Vagina (tissue), 2 donors: ENCODE measurements at places on chromosomes 4 and X.

GRCh38 chrX:24024819-24025740, 1.9 kb downstream of the KLHL15 start:
- peaks cover 6% of the 10 kb centered on the region for H3K4me1 ChIP-seq
- no peaks in the 10 kb centered on the region for H3K27me3 ChIP-seq
- peak overlapping the region; percentile 79 for H3K27ac ChIP-seq
- DNase-seq = no peak

DNA sequence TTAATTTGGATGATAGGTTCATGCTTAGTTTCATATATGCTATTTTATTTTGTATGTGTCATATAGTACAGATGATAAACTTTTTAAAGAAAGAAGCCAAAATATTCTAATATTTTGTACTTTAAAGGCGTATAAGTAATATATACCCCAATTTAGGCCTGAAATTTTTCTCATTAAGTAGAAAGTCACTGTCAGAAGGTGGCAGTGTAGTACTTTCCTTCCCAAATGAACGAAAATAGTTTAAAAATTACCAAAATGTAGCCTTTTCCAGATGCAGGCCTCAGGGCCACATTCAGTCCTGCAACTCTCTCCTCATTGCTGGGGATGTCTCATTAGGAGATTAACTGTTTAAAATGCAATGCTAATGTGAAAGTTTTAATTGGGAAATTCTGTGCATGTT, 1263.6 kb downstream of the C4orf33 start:
- H3K27me3 ChIP-seq = no peaks in the 10 kb centered on the region
- DNase-seq = no peak
- no peaks in the 10 kb centered on the region for H3K4me1 ChIP-seq
- H3K36me3 ChIP-seq = no peaks in the 10 kb centered on the region
- H3K4me3 ChIP-seq = no peak overlapping the region

DNA sequence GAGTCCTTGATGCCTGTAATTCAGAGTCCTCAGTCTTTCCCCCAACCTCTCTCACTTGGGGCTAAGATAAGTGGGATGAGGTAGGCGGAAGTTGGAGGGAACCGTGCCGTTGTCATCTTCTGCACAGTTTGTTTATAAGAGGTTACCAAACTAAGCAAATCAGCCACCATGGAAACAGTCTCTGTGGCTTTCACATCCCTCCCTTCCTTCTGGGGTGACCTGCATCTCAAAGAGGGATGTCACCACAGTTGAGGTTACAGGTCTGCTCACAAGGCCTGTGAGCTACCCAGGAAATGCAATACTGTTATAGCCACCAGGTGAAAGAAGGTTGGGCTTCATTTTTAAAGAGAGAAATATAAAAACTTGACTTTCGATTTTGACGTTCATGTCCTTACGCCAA, 26.3 kb downstream of the RTL5 start:
- no peak for DNase-seq
- H3K36me3 ChIP-seq = no peaks in the 10 kb centered on the region
- H3K27me3 ChIP-seq = no peaks in the 10 kb centered on the region
- no peak overlapping the region for H3K4me3 ChIP-seq
- no peaks in the 10 kb centered on the region for H3K4me1 ChIP-seq

DNA sequence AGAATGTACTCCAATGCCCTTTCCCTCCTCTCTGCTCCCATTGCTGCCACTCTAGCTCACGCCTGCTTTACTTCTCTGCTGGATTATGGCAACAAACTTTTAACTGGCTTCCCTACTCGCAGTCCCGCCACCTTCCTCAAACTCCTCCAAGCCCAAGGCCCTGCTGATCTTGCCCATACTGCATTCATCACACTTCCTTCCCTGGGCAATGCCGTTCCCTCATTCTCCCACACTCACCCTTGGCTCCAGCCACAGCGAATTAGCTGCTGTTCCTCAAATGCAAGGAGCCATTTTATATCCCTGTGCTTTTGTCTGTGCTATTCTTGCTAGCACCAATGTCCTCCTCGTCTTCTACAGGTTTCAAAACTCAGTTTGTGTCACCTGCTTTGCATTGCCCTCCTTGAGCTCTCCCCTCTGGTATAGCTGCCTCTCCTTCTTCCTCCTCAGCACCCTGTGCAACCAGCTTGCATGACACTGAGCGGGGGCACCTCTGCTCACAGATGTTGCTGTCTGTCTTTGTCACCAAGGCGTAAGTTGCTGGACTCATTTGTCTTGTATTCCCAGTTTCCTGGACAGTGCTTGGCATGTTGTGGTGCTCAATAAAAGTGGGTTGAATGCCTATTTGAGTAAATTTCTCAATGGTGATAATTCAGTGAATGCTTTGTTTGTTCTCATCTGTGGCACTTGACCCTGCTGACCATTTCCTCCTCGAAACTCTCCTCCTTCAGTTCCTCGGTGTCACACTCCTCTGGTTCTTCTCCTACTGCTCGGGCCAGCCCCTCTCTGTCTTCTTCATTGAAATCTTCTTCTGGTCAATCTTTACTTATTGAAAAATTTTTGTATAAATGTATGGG, 22.4 kb upstream of the MGST2 start:
- no peaks in the 10 kb centered on the region for H3K27me3 ChIP-seq
- no peaks in the 10 kb centered on the region for H3K36me3 ChIP-seq
- DNase-seq = no peak
- H3K4me3 ChIP-seq = no peak overlapping the region
- no peak overlapping the region for H3K27ac ChIP-seq

GRCh38 chrX:118218940-118219339, 102.3 kb upstream of the KLHL13 start:
- H3K27ac ChIP-seq = no peak overlapping the region
- no peak overlapping the region for H3K4me3 ChIP-seq
- DNase-seq = no peak

DNA sequence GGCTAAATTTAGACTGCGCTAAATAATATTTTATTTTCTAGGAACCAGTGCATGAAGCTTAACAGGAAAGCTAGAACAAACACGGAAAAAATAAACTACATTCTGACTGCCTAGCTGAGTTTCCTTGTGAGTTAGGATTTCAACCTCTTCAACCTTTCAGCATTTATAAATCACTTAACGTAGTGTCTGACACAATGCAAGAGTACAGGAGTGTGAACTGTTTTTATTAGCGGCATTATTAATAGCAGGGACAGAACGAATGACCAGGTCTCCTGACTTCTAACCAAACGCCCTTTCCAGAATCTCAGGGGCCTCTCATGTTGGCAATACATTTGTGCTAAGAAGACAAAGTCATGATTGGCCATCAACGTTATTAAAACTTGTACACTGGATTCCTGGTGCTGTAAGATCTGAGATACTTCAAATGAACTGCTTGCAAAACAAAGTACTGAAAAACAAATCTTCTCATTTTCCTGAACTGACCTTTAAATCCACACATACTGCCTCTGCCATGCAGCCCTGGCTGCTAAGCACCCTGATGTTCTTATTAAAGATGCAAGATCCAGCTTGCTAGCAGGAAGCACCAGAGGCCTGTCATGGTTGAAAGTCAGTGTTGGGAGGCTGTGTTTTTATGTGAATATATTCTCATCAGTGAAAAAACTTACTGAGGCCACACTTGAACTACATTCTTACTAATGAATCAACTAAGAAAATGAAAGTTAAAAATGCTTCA, 380.4 kb upstream of the CPEB2 start:
- no peaks in the 10 kb centered on the region for H3K27me3 ChIP-seq
- DNase-seq = no peak
- no peaks in the 10 kb centered on the region for H3K36me3 ChIP-seq
- no peaks in the 10 kb centered on the region for H3K4me1 ChIP-seq
- H3K27ac ChIP-seq = no peak overlapping the region

DNA sequence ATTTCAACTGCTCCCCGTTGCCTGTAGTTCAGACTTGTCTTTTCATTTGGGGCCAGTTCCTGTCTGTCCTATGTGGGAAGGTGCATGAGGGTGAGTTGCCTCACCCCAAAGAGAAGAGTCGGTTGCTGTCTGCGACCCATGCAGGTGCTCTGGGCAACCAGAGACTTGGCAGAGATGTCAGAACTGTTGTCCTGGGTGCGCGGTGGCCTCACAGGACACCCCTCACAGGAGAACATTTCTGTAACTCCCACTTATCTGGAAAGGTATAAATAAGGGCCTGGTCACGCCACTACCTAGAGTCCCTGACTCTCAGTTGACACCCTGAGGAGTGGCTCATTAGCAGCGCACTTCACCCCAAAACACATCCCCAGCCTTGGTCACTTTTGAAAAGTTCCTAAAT, 9.7 kb upstream of the NAT8L start:
- no peak overlapping the region for H3K27ac ChIP-seq
- no peaks in the 10 kb centered on the region for H3K4me1 ChIP-seq
- H3K36me3 ChIP-seq = no peaks in the 10 kb centered on the region
- DNase-seq = no peak
- no peaks in the 10 kb centered on the region for H3K27me3 ChIP-seq
- H3K4me3 ChIP-seq = no peak overlapping the region

- H3K27me3 ChIP-seq = no peaks in the 10 kb centered on the region
- peaks cover 24% of the 10 kb centered on the region for H3K4me1 ChIP-seq
- no peak overlapping the region for H3K27ac ChIP-seq
- H3K36me3 ChIP-seq = no peaks in the 10 kb centered on the region
- no peak overlapping the region for H3K4me3 ChIP-seq
- no peak for DNase-seq
These were observed 10.7 kb downstream of the SEPTIN6 start for GRCh38 chrX:119682019-119682989.

GRCh38 chr4:126144543-126145237, 829.9 kb downstream of the FAT4 start:
- no peak overlapping the region for H3K4me3 ChIP-seq
- no peaks in the 10 kb centered on the region for H3K36me3 ChIP-seq
- DNase-seq = no peak
- no peaks in the 10 kb centered on the region for H3K27me3 ChIP-seq
- H3K27ac ChIP-seq = no peak overlapping the region
- H3K4me1 ChIP-seq = no peaks in the 10 kb centered on the region

DNA sequence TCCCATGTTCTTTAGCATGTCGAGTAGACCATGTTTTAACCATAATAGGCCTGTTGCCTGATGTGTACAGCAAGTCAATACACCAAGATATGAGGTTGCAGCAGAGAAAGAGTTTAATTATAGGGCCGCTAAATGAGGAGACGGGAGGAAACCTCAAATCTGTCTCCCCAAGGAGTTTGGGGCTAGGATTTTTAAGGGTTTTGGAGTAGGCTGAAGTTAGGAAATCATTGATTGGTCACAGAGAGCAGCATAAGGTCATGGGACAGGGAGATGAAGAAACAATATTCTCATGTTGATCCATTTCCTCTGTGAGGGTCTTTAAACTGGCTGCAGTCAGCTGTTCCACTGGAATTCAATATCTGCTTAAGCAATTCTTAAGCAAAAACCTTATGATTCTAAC, 160.2 kb upstream of the GALNT7 start:
- no peaks in the 10 kb centered on the region for H3K4me1 ChIP-seq
- DNase-seq = no peak
- H3K27ac ChIP-seq = no peak overlapping the region
- no peaks in the 10 kb centered on the region for H3K36me3 ChIP-seq
- H3K4me3 ChIP-seq = no peak overlapping the region

GRCh38 chr4:138609943-138610350, 367.8 kb upstream of the SLC7A11 start:
- no peaks in the 10 kb centered on the region for H3K4me1 ChIP-seq
- H3K36me3 ChIP-seq = no peaks in the 10 kb centered on the region
- no peak for DNase-seq
- no peak overlapping the region for H3K4me3 ChIP-seq

DNA sequence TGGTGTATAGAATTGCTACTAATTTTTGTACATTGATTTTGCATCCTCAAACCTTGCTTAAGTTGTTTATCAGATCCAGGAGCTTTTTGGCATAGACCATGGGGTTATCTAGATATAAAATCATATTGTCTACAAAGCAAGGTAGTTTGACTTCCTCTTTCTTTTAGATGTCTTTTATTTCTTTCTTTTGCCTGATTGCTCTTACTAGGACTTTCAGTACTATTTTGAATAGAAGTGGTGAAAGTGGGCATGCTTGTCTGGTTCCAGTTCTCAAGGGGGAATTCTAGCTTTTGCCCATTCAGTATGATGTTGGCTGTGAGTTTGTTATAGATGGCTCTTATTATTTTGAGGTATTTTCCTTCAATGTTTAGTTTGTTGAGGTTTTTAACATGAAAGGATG, 187.9 kb upstream of the LCORL start:
- no peak overlapping the region for H3K4me3 ChIP-seq
- no peaks in the 10 kb centered on the region for H3K36me3 ChIP-seq
- no peak for DNase-seq
- H3K27me3 ChIP-seq = no peaks in the 10 kb centered on the region

DNA sequence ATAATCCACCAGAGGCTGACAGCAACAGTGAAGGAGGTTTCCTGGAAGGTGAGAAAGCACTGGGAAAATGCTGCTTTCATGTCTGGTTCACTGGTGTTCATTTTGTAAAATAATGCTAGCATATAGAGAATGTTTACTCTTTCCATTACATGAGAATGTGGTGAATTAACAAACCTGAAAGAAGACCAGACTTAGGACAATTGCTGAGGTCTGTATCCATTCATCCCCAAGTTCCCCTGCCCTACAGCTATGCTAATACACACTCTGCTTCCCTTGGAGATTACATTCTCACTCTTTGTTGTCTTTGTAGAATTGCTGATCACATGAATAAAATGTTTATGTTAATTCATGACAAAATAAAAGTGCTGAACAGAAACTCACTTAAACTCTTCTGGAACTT, 99.5 kb downstream of the ARHGAP6 start:
- H3K4me1 ChIP-seq = no peaks in the 10 kb centered on the region
- H3K27me3 ChIP-seq = no peaks in the 10 kb centered on the region
- no peaks in the 10 kb centered on the region for H3K36me3 ChIP-seq
- no peak overlapping the region for H3K27ac ChIP-seq
- H3K4me3 ChIP-seq = no peak overlapping the region

DNA sequence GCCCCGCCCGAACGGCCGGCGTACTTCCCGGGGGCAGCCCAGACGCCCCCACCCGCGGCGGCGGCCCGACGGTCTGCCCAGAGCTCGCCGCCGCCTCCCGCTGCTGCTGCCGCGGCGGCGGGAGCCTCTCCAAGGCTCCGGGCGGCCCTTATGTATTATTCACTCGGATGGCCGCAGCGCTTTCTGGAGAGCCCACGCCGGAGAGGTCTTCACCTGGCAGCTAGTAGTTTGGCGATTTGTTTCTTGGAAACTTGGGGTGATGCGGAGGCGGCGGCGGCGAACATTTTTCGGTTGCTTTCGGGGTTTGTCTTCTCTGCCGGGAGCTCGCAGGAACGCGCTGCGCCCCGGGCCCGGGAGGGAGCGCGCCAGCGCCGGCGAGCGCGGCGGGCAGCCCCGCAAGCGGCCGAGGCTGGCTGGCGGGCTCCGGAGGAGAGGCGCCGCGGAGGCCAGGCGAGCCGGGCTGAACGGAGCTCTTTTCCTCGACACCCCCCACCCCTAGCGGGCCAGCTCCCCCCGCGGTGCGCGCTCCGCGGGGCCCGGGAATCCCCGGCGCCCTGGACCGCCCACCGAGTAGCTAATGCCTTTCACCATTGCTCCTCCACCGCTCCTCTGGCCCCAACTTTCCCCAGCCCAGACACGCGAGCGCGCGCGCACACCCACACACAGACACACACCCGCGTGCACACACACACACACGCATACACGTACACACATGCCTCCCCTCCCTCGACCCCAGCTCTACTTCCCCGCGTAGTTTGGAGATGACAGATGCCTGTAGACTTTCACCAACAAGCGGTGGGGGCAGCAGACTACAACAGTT, 113.5 kb downstream of the DHX15 start:
- no peaks in the 10 kb centered on the region for H3K36me3 ChIP-seq
- H3K27me3 ChIP-seq = no peaks in the 10 kb centered on the region
- DNase-seq = no peak
- H3K4me1 ChIP-seq = peaks cover 19% of the 10 kb centered on the region
- peak overlapping the region; percentile 67 for H3K4me3 ChIP-seq
